Tibial nerve (tissue), 4 donors: ENCODE measurements at places on chromosomes 2 and 18. TPM values are rescaled to one million over a fixed set of nuclear protein-coding genes. Genes with fewer than 3 reads are reported as not detected.

The HRH4 gene
- total RNA-seq = not detected

The ROCK1 gene
- 91.0 TPM for total RNA-seq

The RGPD3 gene
- 0.84 TPM for total RNA-seq

The NYAP2 gene
- total RNA-seq = not detected

The CD8A gene
- total RNA-seq = 1.8 TPM

The LINC00305 gene
- total RNA-seq = not detected

The KIAA2012 gene
- total RNA-seq = not detected

The KCNE4 gene
- total RNA-seq = 9.0 TPM

The PRKRA gene
- total RNA-seq = 37.3 TPM

The PLGLB2 gene
- total RNA-seq = 0.39 TPM

The SGO2 gene
- total RNA-seq = 6.1 TPM

The ANXA4 gene
- total RNA-seq = 69.0 TPM

The TBC1D8 gene
- total RNA-seq = 42.4 TPM

The ZNF521 gene
- total RNA-seq = 51.8 TPM

The MYO7B gene
- 0.78 TPM for total RNA-seq

The CYP26B1 gene
- total RNA-seq = 36.6 TPM
